ENCODE measurements at places on chromosomes 12 and 14. TPM values are rescaled to one million over a fixed set of nuclear protein-coding genes. Genes with fewer than 3 reads are reported as not detected.

OR10P1 gene
- polyA plus RNA-seq, result not detected

TAS2R9 gene
- polyA plus RNA-seq, result not detected

GRCh38 chr14:95811813-95812212 lies 64.8 kb upstream of the TUNAR start:
- DNase-seq, result no peak

BICDL1 gene
- polyA plus RNA-seq, result 3.8 TPM

DNA sequence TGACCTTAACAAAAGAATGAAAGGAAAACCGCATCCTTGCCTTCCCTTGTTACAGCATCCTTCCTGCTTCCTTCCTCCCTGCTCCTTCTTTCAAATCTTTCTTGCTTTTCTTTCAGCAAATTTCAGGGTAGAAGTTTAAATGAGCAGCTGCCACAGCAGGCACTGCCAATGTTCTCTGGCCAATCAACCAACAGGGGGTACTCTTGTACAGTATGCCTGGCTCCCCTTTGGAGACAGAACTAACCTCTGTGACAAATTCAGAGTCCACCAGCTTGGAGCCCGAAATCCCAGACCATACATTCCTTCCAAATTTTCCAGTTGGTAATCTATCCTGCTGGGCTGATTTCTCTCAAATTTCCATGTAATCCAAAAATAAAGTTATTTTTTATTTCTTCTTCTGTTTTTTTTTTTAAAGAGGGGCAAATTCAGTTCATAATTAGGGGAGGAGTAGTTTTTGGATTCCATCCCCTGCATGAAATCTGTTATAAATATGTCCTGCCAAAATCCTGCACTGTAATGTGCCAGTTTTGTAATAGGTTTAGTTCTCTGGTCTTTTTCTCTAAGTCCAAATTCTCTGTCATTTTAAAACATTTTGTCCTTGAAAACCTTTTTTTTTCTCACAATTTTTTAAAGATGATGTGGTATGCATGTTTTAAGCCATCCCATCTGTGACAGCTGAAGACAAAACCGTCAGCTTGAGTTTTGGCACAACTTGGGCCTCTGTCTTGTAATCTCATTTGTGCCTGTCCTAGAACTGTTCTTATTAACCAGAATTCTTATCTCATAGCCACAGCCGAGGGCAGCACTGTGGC lies 610.0 kb upstream of the LMO3 start:
- no peak for DNase-seq

- DNase-seq, result no peak
Measured at GRCh38 chr14:52033101-52033642, 35.7 kb downstream of the NID2 start.

DNA sequence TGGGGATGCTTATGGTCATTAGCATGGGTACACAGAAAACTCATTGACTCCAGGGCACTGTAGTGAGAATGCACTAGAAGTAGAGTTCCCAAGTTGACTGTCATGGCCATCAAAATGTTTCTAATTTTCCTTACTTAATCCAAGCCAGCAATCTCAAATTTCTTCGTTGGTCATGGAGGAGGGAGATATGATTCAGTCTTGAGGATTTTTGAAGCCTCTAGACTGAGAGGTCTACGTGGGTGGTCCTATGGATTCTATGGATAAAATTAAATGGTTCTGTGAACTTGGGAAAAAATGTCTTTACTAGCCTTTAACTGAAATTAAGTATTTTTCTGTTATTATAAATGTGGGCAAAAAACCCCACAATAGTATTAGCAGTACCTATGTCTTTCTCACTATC lies 508.5 kb downstream of the FUT8 start:
- no peak for DNase-seq

TOX4 gene
- polyA plus RNA-seq, result 29.8 TPM

- DNase-seq, result no peak
Measured at GRCh38 chr12:85740186-85740585, 96.0 kb downstream of the RASSF9 start.

NPFF gene
- not detected for polyA plus RNA-seq

DNA sequence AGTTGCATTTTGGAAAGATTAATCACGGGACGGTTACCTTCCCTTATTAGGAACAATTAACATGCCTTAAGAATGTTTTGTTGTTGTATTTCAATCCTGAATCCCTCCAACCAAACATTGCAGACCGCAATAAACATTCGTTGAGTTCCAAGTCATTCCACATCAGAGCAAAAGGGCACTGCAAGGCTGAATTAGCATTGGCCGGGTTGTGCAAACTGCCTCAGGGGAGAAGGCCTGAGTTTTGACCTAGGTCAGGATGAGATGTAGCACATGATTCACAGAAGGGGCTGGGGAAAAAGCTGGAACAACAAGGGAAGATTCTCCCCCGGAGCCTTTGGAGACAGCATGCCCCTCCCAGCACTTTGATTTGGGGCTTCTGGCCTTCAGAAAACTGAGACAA lies 82.1 kb upstream of the BDKRB2 start:
- DNase-seq, result peak; percentile 27

- no peak for DNase-seq
Measured at GRCh38 chr12:76264611-76265012, 83.6 kb downstream of the BBS10 start.

DNA sequence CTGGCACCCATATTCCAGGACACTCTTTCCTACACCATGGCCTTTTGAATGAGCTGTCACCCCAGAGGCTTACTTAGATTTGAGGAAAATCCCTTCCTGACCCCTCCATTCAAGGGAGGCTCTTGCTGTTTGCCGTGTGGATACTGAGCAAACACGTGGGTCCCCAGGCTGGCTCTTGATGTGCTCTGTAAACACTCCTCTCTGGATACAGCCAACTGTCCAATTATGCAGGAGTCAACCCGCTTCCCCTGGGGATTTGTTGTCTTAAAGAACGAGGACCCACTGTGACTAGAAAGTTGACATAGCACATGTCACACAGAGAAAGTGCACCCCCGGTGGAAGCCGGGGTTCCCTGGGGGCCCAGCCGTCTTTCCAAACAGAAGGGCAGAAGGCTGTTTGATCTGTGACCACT lies 75.8 kb upstream of the CEP83 start:
- DNase-seq, result no peak

- no peak for DNase-seq
Measured at GRCh38 chr12:45256721-45257120, 40.8 kb downstream of the ANO6 start.

- no peak for DNase-seq
Measured at GRCh38 chr12:108704527-108704926, 26.8 kb downstream of the CORO1C start.

All from liver (tissue), 10 donors.